ENCODE measurements at places on chromosomes 16 and 17. TPM values are rescaled to one million over a fixed set of nuclear protein-coding genes. Genes with fewer than 3 reads are reported as not detected.

CDK3 gene
- 11.7 TPM for total RNA-seq

PYDC1 gene
- total RNA-seq, result not detected

ST6GALNAC2 gene
- total RNA-seq, result 0.94 TPM

CLDN7 gene
- total RNA-seq, result 888 TPM

KRTAP9-2 gene
- not detected for total RNA-seq

FNDC8 gene
- not detected for total RNA-seq

TLCD3B gene
- total RNA-seq, result not detected

C17orf58 gene
- 10.7 TPM for total RNA-seq

CACNA1H gene
- 13.5 TPM for total RNA-seq

RPRML gene
- not detected for total RNA-seq

CFAP119 gene
- total RNA-seq, result 3.3 TPM

ZNF423 gene
- 20.6 TPM for total RNA-seq

HID1 gene
- 80.0 TPM for total RNA-seq

CLEC19A gene
- total RNA-seq, result not detected

RNF43 gene
- total RNA-seq, result 104 TPM
